ENCODE measurements at places on chromosomes 2 and 18. TPM values are rescaled to one million over a fixed set of nuclear protein-coding genes. Genes with fewer than 3 reads are reported as not detected.

- peak overlapping the region; percentile 4 for H3K27ac ChIP-seq
- H3K27me3 ChIP-seq: no peaks in the 10 kb centered on the region
- H3K4me3 ChIP-seq: no peak overlapping the region
Observed at GRCh38 chr2:12931186-12931844, 214.6 kb downstream of the TRIB2 start.

- no peak for DNase-seq
- H3K4me1 ChIP-seq: no peaks in the 10 kb centered on the region
- H3K4me3 ChIP-seq: no peak overlapping the region
- peaks cover 20% of the 10 kb centered on the region for H3K36me3 ChIP-seq
Observed at GRCh38 chr2:47455411-47455810, 52.5 kb downstream of the MSH2 start.

Gene APOB
- total RNA-seq: 24.5 TPM

DNA sequence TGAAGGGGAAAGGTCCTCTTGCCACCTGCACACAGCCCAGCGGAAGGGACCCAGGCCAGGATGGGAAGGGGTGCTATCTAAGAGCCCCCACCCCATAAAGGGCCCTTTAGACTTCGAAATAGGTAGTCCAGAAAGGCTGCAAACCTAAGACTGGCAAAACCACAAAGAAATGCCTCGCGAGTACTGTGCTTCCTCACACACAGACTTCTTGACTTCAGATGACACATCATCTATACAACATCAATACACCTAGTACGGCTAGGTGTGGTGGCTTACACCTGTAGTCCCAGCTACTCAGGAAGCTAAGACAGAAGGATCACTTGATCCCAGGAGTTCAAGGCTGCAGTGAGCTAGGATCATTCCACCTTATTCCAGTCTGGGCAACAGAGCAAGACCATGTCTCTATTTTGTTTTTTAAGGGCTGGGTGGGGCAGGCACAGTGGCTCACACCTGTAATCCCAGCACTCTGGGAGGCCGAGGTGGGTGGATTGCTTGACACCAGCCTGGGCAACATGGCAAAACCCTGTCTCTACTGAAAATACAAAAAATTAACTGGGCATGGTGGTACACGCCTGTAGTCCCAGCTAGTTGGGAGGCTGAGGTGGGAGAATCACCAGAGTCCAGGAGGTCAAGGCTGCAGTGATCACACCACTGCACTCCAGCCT, 125.8 kb downstream of the CABLES1 start:
- no peaks in the 10 kb centered on the region for H3K27me3 ChIP-seq
- H3K4me1 ChIP-seq: peaks cover 10% of the 10 kb centered on the region
- H3K36me3 ChIP-seq: no peaks in the 10 kb centered on the region

Gene MAP3K2
- total RNA-seq: 28.2 TPM

Gene UGT1A5
- not detected for total RNA-seq

Gene IL36A
- total RNA-seq: not detected

- no peak for DNase-seq
- peaks cover 85% of the 10 kb centered on the region for H3K36me3 ChIP-seq
- H3K4me3 ChIP-seq: no peak overlapping the region
- H3K27ac ChIP-seq: no peak overlapping the region
- H3K4me1 ChIP-seq: peaks cover 12% of the 10 kb centered on the region
- H3K27me3 ChIP-seq: no peaks in the 10 kb centered on the region
Observed at GRCh38 chr2:229780856-229781773, 66.8 kb upstream of the DNER start.

- H3K4me3 ChIP-seq: no peak overlapping the region
- peaks cover 24% of the 10 kb centered on the region for H3K4me1 ChIP-seq
- DNase-seq: peak; percentile 69
- no peaks in the 10 kb centered on the region for H3K27me3 ChIP-seq
Observed at GRCh38 chr2:71833855-71834560, 313.7 kb downstream of the CYP26B1 start.

- H3K27me3 ChIP-seq: no peaks in the 10 kb centered on the region
- DNase-seq: no peak
- peaks cover 6% of the 10 kb centered on the region for H3K4me1 ChIP-seq
- no peak overlapping the region for H3K4me3 ChIP-seq
Observed at GRCh38 chr18:58272779-58273435, 228.9 kb downstream of the NEDD4L start.

DNA sequence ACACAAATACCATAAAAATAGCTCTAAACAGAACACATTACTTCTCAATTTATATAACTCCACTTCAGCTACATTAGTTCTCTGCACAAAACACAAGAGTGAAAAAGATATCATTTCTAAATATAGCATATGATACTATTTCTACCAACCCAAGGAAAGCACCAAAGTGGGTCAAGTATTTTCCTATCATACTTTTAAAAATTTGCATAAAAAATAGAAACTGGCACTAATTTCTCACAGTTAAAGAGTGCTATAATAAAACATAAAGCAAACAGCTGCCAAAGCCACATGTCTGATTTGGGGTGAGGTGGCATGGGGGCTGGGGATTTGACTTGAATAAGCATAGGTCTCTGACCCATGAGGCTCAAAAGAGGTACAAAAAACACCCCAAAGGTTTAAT, 61.5 kb downstream of the BARD1 start:
- H3K4me3 ChIP-seq: no peak overlapping the region
- H3K27ac ChIP-seq: no peak overlapping the region
- no peaks in the 10 kb centered on the region for H3K27me3 ChIP-seq
- DNase-seq: no peak
- peaks cover 8% of the 10 kb centered on the region for H3K4me1 ChIP-seq
